Right renal cortex interstitium (tissue), 3 donors: ENCODE measurements at places on chromosomes 3 and 15. TPM values are rescaled to one million over a fixed set of nuclear protein-coding genes. Genes with fewer than 3 reads are reported as not detected.

- no peak for DNase-seq
Observed at GRCh38 chr15:64454282-64454681, 6.1 kb upstream of the ZNF609 start.

The CYP1A1 gene
- not detected for polyA plus RNA-seq

GRCh38 chr15:46213551-46213950 lies 578.7 kb downstream of the SQOR start:
- no peak for DNase-seq

The NUP210 gene
- 22.7 TPM for polyA plus RNA-seq

DNA sequence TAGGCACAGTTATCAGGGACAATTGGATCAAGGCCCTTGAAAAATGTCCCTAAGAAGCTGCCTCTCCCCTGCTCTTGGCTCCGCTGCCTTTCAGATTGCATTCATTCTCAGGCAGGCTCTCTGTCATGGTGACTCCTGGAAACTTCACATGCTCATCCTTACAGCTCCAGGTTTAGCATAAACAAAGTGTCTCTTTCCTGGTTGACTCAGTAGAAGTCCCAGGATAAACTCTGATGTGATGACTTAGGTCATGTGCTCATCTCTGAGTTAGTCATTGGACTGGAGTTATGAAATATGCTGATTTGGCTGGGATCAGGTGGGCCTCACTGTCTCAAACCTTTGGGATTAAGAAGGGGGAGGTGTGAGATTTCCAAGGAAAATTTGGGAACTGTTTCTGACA lies 243.8 kb downstream of the ZNF621 start:
- no peak for DNase-seq

The MKRN3 gene
- 0.89 TPM for polyA plus RNA-seq

The PRSS50 gene
- polyA plus RNA-seq = 2.0 TPM

- DNase-seq = no peak
Observed at GRCh38 chr3:158782283-158782989, 19.4 kb upstream of the MFSD1 start.

GRCh38 chr3:13647298-13648059 lies 98.6 kb downstream of the FBLN2 start:
- no peak for DNase-seq

- DNase-seq = no peak
Observed at GRCh38 chr3:135973841-135974240, 8.3 kb downstream of the PPP2R3A start.
